Activated T-helper 2 cell treated with anti-CD3 and anti-CD28 coated beads, Interferon-gamma antibody, Interleukin-2, Interleukin-4, amounts not matched to agents 10 μg/mL and 5 μg/mL and 100 μg/mL, durations not matched to agents 14 hours and 24 hours and 36 hours (primary cell): ENCODE measurements at places on chromosomes 4 and X.

- no peak for DNase-seq
- H3K4me3 ChIP-seq = no peak overlapping the region
- H3K36me3 ChIP-seq = no peaks in the 10 kb centered on the region
Measured at GRCh38 chr4:176840166-176840565, 47.4 kb upstream of the VEGFC start.

DNA sequence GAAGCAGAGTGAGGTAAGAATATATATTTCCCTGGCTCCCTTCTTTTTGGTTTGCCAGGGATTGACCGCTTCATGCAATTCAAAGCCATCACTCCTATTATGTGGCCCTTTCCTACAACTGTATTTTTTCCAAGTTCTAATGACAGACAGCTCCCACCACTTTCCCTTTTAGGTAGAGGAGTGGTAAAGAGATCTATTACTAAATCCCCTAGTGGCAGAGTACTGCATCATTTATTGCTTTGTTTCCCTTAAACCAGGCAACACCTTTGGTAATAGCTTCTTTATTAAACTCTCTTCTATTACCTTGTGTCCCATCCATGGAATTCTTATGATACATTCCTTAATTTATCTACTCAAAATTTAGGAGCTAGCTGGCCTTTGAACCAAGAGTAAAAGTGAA, 90.7 kb downstream of the CNOT6L start:
- H3K27me3 ChIP-seq = no peaks in the 10 kb centered on the region
- no peak overlapping the region for H3K4me3 ChIP-seq
- H3K36me3 ChIP-seq = peaks cover 78% of the 10 kb centered on the region
- peaks cover 11% of the 10 kb centered on the region for H3K4me1 ChIP-seq

GRCh38 chr4:121788896-121789295, 12.2 kb upstream of the EXOSC9 start:
- H3K36me3 ChIP-seq = no peaks in the 10 kb centered on the region
- peaks cover 18% of the 10 kb centered on the region for H3K4me1 ChIP-seq
- H3K27ac ChIP-seq = no peak overlapping the region
- H3K27me3 ChIP-seq = peaks cover 16% of the 10 kb centered on the region

DNA sequence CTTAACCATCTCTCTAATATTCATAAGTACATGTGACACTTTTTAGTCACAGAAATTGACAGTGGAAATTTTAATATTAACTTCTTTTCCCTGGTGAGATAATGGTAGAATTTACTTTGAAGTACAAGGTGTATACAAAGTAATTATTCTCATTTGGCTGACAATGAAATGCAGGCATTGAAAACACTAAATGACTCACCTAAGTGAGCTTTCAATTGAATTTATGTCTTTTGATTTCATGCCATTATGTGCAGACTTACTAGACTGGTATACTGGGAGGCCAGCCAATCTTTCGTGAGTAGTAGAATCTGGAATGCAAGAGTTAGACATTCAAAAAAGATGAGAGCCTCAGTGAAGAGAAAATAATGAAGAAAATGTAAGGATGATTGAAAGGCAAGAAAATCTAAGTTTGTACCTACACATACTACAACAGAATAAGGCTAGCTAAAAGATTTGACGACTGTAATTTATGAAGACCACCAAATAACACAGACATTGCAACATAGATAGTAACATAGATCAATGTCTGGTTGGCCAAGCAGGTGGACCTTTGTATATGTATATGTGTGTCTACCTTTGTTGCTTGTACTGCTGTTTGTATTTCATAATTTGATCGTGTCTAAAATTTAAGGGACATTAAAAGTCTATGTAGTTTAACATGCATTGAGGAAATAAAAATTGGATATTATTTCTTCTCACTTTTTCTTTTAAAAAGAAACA, 459.7 kb downstream of the IL15 start:
- no peaks in the 10 kb centered on the region for H3K4me1 ChIP-seq
- no peaks in the 10 kb centered on the region for H3K27me3 ChIP-seq
- peaks cover 46% of the 10 kb centered on the region for H3K36me3 ChIP-seq
- no peak overlapping the region for H3K4me3 ChIP-seq

- no peaks in the 10 kb centered on the region for H3K27me3 ChIP-seq
- H3K36me3 ChIP-seq = no peaks in the 10 kb centered on the region
- no peak overlapping the region for H3K27ac ChIP-seq
- no peaks in the 10 kb centered on the region for H3K4me1 ChIP-seq
Measured at GRCh38 chrX:15471028-15471427, 22.1 kb downstream of the PIR start.

GRCh38 chrX:153366119-153366518, 32.2 kb downstream of the ZNF275 start:
- DNase-seq = no peak
- peaks cover 3% of the 10 kb centered on the region for H3K27me3 ChIP-seq
- no peak overlapping the region for H3K4me3 ChIP-seq
- H3K36me3 ChIP-seq = no peaks in the 10 kb centered on the region
- H3K4me1 ChIP-seq = peaks cover 7% of the 10 kb centered on the region
